Smooth muscle cell of the pulmonary artery (primary cell): ENCODE measurements at places on chromosomes 6 and 20. TPM values are rescaled to one million over a fixed set of nuclear protein-coding genes. Genes with fewer than 3 reads are reported as not detected.

The MUC21 gene
- not detected in 2 replicates for total RNA-seq

The COQ3 gene
- total RNA-seq = 2.5 and 3.3 TPM in 2 replicates

The SPDEF gene
- total RNA-seq = not detected in 2 replicates

The NMBR gene
- 0.07 TPM in 2 replicates for total RNA-seq

The CLVS2 gene
- total RNA-seq = not detected in 2 replicates

The KCNK5 gene
- 0.03 and 0.07 TPM in 2 replicates for total RNA-seq
